ENCODE measurements at places on chromosomes 16 and 17.

DNA sequence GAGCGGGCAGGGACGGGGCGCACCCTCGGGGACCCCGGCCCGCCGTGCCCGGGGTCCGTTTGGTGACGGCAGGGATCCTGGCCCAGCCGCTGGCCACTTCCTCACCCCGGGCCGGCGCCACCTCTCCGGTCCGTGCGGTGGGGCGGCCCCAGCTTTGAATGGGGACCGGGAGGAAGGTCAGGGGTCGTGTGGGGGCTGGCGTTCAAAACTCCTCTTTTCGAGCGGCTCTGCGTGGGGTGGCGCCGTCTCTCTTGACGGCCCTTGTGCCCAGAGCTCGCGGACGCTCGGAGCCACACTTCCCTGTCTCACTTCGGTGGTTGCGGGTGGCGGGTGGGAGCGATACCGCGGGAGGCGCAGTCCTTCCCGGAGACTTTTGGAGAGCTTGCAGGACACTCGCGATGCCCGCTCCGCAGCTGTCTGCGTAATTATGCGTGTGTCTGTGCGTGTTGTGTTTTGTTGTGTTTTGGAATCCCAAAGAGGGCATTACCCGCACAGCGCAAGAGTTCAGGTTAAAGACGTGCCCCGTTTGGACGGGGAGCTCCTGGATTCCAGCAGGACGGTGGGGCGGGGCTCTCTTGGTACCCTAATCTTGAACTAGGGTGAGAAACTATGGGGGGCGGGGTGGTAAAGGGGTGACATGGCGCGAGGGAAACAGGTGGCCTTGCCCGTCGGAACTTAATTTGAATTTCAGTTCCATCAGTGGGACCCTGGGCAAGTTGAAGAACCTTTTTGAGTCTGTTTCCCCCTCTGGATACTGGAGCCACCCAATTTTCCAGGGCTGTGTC, 637 bp downstream of the PLCG2 start:
- no peak for DNase-seq

DNA sequence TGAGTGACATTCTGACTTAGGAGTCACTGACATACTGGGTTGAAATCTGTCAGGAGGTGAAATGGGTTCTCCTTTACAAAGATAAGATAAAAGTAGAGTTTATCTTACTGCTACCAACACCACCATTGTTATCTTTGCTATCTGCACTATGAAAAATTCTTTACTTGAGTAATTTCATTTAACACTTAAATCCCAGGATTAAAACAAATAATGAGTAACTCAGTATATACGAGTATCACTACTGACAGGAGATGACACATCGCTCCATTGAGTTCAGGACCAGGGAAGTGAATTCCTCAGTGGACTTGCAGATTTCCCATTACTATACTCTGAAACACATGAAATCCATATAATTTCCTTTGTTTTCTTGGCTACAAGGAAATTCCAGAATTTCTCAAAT, 242.1 kb upstream of the NLRP1 start:
- DNase-seq, result no peak

- DNase-seq, result no peak
These were observed 3.8 kb downstream of the CIITA start for GRCh38 chr16:10880594-10881452.

DNA sequence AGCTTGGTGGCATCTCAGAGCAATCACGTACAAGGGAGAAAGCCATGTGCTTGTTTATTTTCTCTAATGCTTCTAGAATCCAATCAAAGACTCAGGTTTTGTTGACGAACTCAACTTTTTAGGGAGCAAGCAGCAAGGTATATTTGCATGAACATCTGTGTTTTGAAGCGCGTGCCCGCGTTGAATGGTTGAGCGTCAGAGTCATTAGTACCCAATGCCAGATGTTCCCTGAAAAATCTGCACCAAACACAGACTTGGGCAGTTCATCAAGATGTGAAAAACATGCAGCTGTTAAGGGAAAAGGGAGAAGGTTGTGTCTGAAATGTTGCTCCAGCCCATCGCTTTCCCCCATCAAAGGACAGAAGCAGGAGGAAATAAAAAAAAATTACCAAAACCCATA, 170.4 kb downstream of the SNX29 start:
- DNase-seq, result no peak

DNA sequence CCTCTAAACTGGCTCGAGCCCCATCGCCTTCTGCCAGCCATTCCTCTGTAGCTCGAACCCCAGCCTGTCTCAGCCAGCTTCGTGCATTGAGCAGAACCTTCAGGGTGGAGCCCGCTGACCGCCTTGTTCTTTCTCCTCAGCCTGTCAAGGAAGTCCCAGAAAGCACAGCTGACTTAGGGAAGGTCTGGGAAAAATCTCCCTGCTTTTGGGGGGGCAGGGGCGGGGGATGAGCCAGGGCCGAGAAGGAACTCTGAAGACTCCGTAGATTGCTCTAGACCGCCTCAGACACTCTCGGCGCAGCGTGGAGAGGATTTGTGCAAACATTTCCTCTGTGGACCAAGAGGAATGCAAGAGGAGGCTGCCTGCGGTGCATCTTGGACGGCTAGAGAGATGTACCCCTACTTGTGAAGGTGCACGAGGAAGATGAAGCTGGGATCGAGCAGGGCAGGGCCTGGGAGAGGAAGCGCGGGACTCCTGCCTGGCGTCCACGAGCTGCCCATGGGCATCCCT, at the start of gene GLP2R:
Gene GLP2R (plus strand): TSS at position 284 of the 510 bp plus-strand sequence. CDS start 140 bp downstream, at position 424.
- DNase-seq, result no peak
